ENCODE measurements at places on chromosomes 3 and 15.

DNA sequence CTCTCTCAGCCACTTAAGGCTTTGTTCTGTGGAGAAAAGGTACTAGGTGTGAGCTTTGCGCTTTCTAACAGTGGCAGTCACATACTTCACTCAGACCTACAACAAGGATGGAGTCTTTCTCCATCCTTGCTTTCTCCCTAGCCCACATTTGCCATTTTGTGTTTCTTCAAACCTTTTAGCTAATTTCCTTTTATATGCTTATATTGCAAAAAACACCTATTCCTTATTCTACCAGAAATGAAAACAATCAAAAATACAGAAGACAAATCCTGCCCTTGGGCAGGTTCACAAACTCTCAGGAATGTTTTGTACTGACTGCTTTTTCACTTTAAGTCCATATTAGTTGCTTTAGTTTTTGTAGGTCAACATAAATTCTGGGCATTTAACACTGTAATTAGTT is 914.2 kb downstream of the SQOR start:
- DNase-seq, result no peak

GRCh38 chr3:197028728-197029510 is 698 bp downstream of the MELTF start:
- DNase-seq, result no peak

DNA sequence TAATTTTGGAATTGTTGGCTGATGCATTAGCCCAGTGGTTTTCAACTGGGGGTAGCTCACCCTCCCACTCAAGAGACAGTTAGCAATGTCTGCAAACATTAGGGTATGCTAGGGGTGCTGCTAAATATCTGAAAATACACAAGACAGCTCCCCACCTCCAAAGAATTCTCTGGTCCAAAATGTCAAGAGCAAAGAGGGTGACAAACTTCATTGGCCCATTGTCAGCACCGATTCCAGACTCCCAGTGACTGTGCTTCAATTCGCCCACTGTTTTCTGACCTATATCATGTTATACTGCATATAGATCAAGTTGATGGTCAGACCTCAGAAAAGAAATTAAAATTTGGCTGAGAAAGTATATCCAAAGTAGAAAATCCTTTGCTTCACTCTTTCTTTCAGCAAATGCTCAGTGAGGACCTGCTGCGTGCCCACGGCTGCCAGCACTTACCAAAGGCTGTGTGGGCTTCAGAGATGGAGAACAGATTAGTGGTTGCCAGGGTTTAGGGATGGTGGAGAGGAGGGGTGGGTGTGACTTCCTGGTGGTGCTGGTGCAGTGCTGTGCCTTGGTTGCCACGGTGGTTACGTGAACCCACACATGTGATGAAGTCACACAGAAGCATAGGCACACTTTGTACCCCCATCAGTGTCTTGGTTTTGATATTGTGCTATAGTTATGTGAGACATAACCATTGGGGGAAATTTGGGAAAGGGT is 204.0 kb downstream of the PLCL2 start:
- peak; percentile 9 for DNase-seq

GRCh38 chr3:24062916-24063315 is 117.8 kb downstream of the NR1D2 start:
- no peak for DNase-seq

- DNase-seq, result peak; percentile 60
Observed at GRCh38 chr3:177345049-177345972, 148.0 kb upstream of the TBL1XR1 start.

DNA sequence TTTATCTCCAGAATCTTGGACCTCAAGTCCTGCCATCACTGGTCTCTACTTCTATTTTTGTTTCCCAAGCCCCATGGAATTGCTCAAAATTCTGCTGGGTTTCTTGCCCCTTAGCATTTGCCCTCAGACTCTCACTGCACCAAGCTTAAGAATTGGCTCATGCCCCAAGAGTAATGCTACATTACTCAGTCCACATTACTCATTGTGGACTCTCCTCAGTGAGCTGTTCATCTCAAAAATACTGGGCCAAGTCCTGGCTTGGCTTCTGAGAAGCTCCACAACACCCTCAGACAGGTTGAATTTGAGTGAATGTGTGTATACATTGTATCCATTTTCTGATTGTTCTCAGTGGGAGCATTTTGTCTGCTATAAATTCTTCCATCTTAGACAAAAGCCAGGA is 364.4 kb upstream of the ARHGEF26 start:
- DNase-seq, result no peak

- DNase-seq, result no peak
Observed at GRCh38 chr15:90991587-90992285, 2.6 kb downstream of the PRC1 start.

- no peak for DNase-seq
Observed at GRCh38 chr15:43518197-43518761, 871 bp downstream of the MAP1A start.

GRCh38 chr3:67076607-67077006 is 78.5 kb downstream of the KBTBD8 start:
- no peak for DNase-seq

- DNase-seq, result no peak
Observed at GRCh38 chr3:49371946-49372345, 13.8 kb upstream of the GPX1 start.

GRCh38 chr15:59936741-59937140 is 67.4 kb upstream of the FOXB1 start:
- DNase-seq, result no peak
